ENCODE measurements at places on chromosomes 11 and 22. TPM values are rescaled to one million over a fixed set of nuclear protein-coding genes. Genes with fewer than 3 reads are reported as not detected.

PANX3 gene
- polyA plus RNA-seq: not detected

KREMEN1 gene
- 7.5 TPM for polyA plus RNA-seq

RTN4R gene
- 0.16 TPM for polyA plus RNA-seq

HSPA8 gene
- polyA plus RNA-seq: 3,006 TPM

MFRP gene
- not detected for polyA plus RNA-seq

HEPHL1 gene
- 0.04 TPM for polyA plus RNA-seq

PIH1D2 gene
- polyA plus RNA-seq: 1.5 TPM

DNA sequence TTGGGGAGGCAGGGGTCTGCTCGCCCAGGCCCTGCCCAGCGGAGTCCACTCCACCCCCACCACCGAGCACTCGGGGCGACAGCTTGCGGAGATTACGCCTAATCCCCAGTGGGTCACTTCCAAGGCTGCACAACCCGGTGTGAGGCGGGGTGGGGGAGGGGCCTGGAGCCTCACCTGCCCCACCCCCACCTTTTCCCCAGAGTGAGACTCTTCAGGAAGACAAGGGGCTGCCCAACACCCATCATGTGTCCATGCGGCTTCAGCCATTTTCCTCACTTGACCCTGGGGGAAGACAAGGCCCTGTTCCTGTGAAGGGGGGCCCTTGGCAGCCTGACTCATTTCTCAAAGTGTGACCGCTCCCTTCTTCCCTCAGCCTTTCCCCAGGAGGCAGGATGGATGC, 12.5 kb downstream of the SYNGR1 start:
- no peak for DNase-seq

GRCh38 chr11:19259487-19260345, 19.0 kb upstream of the E2F8 start:
- peak; percentile 26 for DNase-seq

DNA sequence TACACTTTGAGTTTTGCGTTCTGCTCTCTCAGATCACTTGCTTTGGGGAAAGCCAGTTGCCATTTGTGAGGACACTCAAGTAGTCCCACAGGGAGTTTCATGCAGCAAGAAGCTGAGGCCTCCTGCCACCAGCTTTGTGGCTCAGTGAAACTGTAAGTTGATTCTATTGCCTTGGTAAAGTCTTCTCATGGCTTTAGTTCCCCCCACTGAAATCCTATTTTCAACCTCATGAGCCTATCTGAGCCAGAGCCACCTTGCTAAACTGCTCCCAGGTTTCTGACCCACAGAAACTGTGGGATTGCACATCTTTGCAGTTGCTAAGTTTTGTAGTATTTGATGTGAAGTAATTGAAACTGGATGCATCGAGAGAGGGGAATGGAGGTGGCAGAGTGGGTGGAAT, 85.4 kb upstream of the TOP3B start:
- no peak for DNase-seq

GRCh38 chr11:57648801-57649735, 644 bp downstream of the YPEL4 start:
- no peak for DNase-seq

DNA sequence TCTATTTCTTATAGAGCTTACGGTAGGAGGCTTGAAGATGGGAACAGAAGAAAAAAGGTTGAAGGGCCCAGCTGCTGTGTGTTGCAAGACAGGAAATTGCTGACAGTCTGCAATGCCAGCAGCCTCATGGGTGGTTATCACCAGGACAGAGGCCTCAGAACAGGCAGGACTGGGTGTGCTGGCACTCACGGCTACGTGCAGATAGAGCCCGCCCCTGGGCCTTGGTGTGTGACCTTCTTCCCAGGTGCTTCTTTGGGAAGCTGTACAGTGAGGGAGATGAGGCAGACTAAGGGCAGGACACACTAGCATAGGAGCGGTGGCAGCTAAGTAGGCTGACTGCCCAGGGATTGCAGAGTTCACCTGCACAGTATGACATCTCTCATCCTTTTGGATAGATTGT, 12.6 kb downstream of the PRAME start:
- DNase-seq: no peak

DNA sequence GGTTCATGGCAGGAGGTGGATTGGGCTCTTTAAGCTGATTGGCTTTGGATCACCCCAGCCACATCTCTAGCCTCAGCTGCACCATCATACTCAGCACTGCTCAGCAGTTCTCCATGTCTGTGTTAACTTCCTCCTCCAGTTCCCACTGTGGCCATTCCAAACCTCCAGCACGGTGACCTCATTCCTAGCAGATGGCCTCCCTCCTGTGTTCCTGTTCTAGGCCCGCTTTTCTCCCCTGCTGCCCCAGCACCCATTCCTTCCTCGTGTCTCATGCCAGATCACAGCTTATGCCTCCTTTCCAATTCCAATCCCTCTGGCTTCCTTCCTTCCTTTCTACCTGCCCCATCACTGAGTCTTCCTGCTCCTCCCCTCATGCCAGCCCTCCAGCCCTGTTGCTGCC, 96.1 kb downstream of the MICAL2 start:
- DNase-seq: no peak

DNA sequence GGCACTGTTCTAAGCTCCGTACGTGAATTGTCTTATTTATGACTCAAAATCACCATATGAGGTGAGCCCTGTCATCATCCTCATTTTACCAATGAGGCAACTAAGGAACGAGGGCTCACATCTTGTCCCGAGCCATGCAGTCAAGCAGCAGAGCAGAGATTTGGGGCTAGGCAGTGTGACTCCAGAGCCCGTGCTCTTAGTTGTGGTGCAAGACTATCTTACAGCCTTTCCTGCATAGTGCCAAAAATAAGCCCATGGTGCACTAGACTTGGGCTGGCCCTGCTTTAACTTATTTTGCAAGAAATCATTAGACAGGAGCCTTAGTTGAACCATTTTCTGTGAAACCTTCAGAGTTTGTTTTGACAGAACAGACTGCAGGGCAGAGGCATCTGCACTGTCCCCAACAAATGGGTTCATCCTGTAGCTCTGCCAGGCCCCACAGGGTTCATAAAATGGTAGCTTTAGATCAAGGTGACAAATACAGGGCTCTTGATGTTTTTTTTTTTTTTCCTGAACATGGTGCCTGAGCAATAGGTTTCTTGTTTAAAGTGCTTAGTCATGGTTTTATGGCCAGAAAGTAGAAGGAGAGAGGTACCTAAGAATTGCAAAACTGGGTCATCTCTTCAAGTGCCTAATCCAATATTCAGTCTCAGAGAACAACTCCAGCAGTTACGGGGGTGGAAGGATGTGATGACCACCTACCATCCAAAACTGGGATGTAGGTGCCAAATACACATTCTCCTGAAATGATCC, 56.6 kb downstream of the BMAL1 start:
- no peak for DNase-seq

GRCh38 chr11:86089659-86090058, 20.8 kb upstream of the PICALM start:
- no peak for DNase-seq

DNA sequence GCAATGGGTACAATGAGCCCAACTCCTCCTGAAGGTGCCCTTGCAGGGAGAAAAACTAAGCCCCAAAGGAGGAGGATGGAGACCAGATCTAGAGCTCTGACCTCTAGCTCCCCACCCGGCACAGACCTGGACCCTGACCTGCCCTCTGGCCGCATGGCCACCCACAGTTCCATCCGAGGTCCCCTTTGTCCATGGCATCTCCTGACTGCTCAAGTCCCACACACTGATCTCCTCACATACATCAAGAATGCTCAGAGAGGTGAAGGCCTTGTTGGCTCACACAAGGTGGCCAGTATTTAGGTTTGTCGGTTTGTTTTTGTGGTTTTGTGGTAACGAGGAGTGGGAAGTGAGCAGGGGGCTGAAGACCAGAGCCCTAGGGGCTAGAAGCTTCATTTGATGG, 423.5 kb upstream of the B3GAT1 start:
- no peak for DNase-seq

DNA sequence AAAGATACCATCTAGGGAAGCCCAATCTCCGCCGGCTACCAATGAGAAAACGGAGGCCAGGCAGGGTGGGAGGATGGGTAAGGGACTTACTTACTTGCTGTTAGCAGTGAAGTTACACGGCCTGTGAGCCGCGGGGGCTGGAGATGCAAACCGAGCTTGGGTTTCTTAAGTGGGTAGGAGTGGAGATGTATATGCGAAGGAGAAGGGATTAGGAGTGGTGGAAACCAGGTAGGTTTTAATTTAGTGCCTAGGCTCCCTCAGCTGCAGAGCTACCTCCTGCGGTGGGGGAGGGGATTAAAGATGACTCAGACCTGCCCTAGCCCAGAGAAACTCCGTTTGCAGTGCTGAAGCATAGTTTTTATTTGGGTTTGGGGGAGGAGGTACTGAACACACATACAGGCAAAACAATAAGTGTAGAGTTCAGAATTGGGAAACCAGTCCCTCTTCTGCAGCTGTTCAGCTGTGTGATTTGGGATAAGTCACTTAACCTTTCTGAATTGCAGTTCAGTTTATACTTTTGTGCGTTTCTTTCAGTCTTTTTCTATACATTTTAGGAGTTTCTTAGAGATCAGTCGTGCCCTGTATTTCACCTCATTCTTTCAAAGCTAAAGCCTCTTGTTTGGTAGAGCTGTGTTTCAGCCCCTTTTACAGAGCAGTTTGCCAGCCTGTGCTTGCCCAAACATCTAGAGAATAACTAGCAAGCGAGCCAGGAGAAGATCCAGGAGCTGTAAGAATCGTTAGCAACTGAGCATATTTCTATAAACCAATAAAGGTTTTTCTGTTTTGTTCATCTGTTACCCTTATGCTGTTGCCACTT, 596 bp upstream of the TNRC6B start:
- DNase-seq: no peak

Data from AG04450 (cell line).